NCI-H774 (cell line): ENCODE measurements at places on chromosomes 16 and 17.
A peak's percentile ranks its signal among the peaks of the same experiment; 100 is the strongest.

DNA sequence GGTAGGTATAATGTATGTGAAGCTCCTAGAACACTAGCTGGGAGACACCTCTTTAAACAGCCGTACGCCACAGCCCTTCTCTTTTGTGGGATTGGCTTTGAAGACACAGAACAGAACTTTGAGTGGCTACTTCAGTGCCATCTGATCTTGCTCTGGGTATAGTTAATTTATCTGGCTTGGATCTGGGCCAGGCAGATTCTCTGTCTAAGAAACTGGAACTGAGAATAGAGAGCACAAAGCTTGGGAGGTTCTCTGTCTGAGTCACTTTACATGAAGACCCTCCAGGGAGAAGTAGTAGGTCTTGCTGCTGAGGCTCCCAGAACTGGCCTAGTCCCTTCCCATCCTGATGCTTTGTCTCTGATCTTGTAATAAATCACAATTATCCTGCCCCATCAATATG is 721.0 kb upstream of the KIF2B start:
- no peak for DNase-seq

- DNase-seq = no peak
Observed at GRCh38 chr17:44629314-44629713, 27.0 kb upstream of the MEIOC start.

- no peak for DNase-seq
Observed at GRCh38 chr17:81384929-81385319, 10.3 kb upstream of the BAHCC1 start.

DNA sequence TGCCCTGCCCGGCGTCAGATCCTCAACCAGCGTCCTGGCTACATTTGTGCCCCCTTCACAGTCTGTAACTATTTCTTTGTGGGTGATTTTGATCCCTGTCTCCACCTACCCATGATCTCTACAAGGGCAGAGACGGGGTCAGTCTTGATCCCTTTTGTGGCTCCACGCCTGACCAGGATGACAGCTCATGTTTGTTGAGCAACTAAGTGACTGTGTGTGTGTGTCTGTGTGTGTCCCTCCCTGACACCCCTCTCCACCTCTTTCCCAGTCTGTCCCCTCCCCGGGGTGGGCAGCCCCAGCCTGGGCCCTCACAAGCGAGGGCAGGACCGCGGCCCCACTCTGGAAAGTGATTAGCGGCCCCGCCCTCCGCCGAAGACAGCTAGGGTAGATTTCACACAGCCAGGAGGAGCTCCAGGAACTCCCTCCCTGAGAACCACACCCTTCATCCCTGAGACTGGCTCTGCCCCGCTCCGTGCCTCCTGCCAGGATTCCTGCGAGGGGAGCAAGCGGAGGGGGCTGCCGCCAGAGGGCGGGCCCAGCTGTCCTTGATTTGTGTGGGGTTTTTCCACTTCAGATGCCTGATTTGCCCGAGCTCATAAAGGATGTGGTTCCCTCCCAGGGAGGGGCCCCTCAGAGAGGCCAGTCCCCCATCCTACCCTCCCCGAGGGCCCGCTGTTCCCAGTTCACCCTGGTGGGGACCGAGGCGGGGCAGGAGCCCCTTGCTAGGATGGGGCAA is 5.3 kb upstream of the HS3ST6 start:
- no peak for DNase-seq

- DNase-seq = no peak
Observed at GRCh38 chr17:61087024-61087423, 312.6 kb upstream of the TBX2 start.

GRCh38 chr17:8670421-8670820 is 39.9 kb upstream of the MYH10 start:
- DNase-seq = no peak

DNA sequence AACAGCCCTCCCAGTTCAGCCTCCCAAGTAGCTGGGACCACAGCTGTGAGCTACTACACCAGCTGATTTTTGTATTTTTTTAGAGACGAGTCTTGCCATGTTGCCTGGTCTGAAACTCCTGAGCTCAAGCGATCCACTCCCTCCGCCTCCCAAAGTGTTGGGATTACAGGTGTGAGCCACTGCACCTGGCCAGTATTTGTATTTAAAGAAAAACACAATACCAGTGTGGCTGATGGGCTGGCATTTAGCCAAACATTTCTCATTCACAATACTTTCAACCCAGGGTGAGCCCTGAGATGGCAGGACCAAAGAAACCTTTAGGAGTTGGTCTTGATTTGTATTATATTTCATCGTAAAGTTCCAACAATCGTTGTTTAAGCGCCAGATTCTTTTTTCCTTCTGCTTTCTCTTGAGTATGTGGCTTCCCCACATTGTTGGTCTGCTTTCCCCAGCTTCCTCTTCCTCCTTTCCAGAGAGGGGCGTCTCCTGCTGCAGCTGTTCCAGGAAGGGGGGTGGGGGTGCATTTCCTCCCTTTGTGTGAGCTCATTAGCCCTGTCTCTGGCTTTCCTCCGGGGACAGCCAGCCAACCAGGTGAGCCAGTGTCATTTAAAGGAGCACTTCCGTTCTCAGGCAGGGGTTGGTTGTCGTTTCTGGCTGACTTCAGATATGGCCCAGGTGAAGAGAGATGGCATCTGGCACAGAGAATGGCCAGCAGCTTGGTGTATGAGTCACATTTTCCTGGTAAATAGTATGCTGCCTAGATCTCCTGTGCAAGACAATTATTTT is 79.9 kb downstream of the GPRC5B start:
- DNase-seq = peak; percentile 85

GRCh38 chr16:27152801-27153200 is 50.5 kb upstream of the KDM8 start:
- DNase-seq = no peak

DNA sequence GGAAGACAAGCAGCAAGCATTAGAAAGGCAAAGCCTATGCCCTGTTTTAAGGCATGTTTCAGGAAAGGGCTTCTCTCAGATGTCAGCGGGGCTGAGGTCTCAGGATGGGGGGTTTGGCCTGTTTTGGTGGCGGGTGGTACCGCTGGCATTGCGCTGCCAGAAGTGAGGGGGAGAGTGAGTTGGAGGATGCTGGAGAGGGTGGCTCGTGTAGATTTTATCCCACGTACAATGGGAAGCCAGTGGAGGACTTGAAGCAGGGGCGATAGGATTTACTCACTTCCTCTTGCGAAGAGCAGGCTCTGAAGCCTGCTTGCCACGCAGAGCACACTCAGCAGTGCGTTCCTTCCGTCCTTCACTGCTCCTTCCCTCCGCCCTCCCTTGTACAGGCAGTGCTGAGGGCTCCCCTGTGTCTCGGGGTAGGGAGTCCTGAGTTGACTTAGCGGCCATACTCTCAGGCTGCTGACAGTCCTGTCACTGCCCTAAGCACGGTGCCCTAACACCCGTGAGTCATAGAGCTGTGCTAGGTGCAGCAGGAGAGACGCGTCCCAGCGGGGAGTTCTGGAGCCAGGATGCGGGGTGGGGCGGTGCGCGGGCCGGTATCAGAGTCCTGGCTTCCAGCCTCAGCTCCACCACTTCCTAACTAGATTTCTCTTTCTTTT is 113.1 kb downstream of the SNX29 start:
- no peak for DNase-seq

- DNase-seq = no peak
Observed at GRCh38 chr17:79573196-79573896, 37.5 kb downstream of the RBFOX3 start.
